Left colon (tissue), 2 donors: ENCODE measurements at places on chromosomes 2 and 18. TPM values are rescaled to one million over a fixed set of nuclear protein-coding genes. Genes with fewer than 3 reads are reported as not detected.

DNA sequence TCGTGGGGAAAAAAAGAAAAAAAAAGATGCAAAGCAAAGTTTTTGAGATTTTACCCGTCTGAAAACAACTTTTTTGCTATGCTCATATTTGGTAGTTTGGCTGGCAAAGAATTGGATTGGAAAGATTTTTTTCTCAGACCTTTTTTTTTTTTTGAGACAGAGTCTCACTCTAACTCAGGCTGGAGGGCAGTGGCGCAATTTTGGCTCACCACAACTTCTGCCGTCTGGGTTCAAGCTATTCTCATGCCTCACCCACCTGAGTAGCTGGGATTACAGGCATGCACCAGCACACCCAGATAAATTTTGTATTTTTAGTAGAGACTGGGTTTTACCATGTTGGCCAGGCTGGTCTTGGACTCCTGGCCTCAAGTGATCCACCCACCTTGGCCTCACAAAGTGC lies 56.3 kb upstream of the TANC1 start:
- DNase-seq: no peak

DNA sequence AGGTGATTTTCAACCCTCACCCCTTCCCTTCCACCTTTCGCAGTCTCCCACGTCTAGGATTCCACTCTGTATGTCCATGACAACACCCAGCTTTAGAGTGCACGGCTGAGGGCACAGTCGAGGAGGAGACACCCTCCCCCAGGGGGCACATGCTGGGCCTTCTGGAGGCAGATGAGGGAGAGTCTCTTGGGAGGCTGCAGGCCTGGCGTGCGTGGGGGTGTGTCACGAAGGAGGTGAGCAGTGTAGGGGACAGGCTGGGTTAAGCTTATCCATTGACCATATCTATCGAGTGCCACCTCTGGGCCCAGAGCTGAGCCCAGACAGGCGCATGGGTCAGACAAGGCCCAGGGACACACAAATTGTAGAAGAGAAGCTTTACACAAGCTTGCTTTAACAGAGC lies 18.8 kb downstream of the PROC start:
- no peak for DNase-seq

DNA sequence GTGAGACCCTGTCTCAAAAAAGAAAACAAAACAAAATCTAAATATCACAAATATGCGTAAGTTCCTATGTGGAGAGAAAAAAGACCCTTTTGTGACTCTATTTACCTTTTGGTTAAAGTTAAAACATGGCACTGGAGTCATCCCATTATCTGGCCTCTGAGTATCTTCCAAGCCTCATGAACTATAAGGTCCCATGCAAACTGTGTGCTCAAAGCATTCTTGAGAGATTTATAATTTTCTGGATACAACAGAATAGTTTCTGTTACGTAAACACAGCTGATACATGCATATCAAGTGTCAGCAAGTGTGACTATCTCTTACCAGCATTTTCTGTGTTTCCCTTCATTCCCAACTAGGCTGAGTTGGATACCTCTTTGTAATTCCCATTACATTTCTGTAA lies 8.8 kb upstream of the NOSTRIN start:
- DNase-seq: no peak

DNA sequence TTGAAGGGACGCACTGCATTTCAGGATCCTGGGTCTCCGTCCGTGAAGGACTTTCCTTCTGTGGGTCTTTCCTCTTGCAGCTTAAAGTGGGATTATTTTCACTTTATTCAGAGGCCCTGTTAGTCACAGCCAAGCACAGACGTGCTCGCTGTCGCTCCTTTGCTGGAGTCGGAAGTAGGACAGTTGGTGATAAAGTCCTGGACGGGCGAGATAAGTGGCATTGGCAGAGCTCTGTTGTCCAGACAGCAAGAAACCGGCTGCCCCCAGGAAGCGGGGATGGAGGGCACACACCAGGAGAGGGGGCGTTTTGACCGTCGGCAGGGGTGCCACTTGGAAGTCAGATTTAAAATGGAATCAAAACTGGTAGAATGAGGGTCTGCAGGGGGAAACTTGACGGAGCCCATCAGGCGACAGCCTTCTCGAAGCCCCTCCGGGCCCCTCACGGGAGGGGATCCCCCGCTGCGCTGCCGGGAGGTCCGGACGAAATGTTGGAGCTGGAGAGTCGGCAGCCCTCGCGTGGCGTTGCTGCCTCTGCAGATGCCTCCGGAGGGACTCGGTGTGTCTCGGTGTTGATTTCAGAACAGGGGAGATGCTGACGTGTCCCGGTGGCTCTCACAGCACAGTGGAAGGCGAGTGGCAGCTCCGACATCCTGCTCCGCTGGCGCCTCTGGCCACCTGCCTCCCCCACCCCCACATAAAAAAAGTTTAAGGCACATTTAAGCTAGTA lies 124.2 kb downstream of the NFATC1 start:
- DNase-seq: no peak

GREB1 gene
- 2.0 TPM for total RNA-seq

DNA sequence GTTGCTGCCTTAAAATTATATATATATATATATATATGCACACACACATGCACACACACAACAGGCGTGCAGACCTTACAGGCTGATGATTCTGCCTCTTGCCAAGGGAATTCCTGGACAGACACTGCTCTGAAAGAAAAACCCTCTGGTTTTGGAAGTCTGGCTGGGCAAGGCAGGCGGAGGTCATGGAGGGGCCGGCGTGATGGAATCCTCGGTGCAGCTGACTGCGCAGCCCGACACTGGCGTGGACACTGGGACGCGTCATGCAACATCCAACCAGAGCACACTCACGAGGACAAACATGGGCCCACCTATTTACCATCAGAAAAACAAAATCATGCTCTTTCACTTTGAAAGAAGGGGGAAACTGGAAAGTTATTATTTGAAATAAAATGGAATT lies 235.3 kb downstream of the ZNF516 start:
- DNase-seq: no peak

IL36B gene
- total RNA-seq: not detected

GRCh38 chr2:97011977-97012569 lies 25.7 kb upstream of the FAM178B start:
- DNase-seq: no peak

GPN1 gene
- total RNA-seq: 20.7 TPM

PAIP2B gene
- 6.3 TPM for total RNA-seq

- no peak for DNase-seq
Measured at GRCh38 chr2:102262216-102263129, 48.9 kb upstream of the IL1RL1 start.

GRCh38 chr2:133602538-133602937 lies 34.3 kb upstream of the NCKAP5 start:
- no peak for DNase-seq

DNA sequence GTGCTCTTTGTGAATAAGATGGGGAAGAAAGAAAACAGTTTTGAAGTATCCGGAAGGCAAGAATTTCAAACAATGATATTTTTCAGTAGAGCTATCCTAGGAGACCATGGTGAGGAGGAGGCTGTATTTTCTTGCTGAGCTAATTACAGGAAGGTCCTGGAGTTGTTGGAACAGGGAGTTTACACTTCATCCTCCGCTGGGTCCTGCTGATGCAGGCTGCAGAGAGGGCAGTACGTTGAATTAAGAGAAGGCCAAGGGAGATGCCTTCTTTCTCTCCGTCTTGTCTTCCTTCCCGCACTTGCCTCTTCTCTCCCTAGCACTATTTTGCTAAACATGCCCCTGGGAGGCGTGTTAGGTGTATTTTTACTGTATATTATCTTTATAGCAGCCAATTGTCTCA lies 60.0 kb upstream of the EDAR start:
- no peak for DNase-seq

DNA sequence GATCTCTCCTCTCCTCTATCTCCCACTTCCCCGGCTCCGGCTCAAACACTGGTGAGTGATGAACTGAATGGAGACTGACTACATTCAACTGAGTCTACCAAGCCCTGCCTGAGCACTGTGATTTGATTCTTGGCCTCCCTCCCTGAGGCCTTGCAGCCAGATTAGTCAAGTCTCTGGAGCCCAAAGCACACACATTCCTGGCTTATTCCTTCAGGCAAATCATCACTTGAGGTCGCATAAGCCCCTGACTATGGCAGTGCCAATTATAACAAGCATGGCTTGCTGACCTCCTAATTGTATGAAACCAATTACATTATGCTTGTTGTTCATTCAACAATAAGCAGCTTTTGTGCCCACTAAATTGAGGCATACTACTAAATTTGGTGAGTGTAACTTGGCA lies 34.6 kb downstream of the EFEMP1 start:
- no peak for DNase-seq

SLC35F6 gene
- 29.6 TPM for total RNA-seq

DNA sequence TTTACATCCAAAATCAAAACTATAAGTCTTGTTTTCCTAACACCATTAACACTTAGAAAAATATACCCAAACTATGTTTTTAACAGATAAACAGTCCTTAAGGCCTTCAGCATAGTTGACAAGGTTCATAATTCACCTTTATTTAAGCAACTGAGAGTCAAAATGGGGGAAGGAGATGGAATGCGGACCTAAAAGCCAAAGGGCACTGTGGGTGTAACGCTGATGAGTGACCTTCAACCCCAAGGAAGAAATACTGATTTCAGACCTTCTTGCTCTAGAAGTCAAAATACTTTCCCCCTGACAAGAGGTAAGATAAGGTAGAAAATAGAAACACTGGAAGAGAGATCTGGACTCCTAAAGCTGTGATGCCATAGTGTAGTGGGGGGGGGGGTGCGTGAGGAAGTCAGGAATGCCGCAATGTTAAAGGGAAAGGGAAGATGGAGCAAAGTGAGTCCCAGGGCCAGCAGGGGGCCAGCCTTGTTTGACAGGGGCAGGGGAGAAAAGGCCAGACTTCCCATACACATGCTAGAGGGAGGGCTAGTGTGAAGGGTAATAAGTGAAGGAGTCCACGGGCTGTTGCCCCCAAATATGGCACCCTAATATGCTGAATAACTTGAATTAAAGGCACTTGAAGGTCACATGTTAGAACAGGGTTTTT lies 31.4 kb downstream of the CCDC93 start:
- no peak for DNase-seq

DNA sequence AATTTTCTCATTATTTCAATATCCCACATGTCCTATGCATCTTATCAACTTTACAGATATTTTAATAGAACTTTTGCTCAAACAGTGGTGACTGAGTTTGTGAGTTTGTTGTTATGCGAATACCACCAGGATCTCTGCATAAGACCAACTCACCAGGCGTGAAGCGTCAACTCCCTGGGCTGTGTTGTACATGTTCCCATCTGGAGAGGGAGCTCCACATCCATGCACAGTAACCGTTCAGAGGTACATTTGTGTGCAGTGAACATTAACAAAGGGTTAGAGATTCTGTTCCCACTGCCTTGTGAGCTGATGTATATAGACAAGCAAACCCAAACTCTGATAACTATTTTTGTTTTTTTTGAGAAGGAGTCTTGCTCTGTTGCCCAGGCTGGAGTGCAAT lies 188.7 kb downstream of the MYT1L start:
- DNase-seq: no peak

- no peak for DNase-seq
Measured at GRCh38 chr2:54836477-54836876, 113.0 kb downstream of the EML6 start.

- peak; percentile 55 for DNase-seq
Measured at GRCh38 chr2:9178110-9178903, 28.3 kb upstream of the ASAP2 start.

DNA sequence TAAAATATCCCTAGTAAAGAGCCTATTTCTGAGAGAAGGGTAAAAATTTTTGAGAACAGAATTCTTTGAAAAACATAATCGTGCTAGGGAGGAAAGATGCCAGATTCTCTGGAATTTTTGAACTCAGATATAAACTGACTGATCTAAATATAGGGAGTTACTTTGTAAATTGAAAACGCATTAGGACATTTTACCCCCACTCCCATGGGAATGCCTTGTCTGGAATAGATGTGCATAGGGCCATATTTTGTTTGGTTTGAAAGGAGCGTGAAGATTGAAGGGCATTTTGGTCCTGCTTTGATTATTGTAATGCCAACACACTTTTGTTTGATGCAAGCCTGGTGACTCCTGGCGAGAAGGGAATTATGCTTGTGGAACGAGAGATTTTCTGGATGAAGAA lies 158.7 kb upstream of the DPP10 start:
- DNase-seq: no peak

- DNase-seq: peak; percentile 61
Measured at GRCh38 chr2:233387667-233388528, 33.6 kb downstream of the DGKD start.

DNA sequence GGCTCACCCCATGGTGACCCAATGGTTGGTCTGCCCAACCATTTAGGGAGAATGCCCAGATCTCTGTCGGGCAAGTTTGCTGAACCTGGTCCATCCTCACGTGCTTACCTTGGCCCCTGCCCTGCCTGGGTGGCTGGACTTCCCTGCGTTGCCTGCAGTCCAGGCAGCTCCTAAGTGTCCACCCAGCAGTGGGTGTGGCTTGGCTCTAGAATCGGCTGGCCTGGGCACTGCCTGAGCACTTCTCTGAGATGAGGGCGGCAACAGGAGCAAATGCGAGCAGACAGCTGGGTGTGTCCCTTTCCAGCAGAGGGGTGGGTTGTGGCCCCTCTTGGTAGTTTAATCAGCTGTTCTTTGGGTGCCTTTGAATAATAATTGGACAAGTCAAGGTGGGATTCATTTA lies 11.3 kb downstream of the PCARE start:
- DNase-seq: no peak

STPG4 gene
- total RNA-seq: 0.47 TPM

FNDC4 gene
- total RNA-seq: 1.4 TPM

DNA sequence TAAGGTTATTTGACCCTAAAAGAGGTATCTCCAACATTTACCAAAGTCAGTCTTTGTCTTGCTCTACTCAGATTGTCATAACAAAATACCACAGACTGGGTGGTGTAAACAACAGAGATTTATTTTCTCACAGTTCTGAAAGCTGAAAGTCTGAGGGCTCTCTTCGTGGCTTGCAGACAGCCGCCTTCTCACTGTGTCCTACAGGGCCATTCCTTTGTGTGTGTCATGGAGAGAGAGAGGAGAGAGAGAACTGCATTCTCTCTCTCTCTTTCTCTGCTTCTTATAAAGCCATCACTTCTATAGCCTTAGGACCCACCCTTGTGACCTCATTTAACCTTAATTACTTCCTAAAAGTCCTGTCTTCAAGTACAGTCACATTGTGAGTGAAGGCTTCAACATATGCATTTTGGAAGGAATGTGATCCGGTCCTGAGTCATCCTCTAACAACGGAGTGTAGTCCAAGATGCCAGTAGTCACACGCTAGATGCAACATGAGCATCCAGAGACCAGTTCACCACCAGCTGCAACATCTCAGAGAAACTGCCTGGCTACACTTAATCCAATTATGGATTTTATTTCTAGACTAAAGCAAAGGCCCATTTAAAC lies 130.2 kb downstream of the CD226 start:
- DNase-seq: no peak

PCARE gene
- total RNA-seq: not detected
